Endothelial cell of umbilical vein (primary cell): ENCODE measurements at places on chromosomes 6 and 20. TPM values are rescaled to one million over a fixed set of nuclear protein-coding genes. Genes with fewer than 3 reads are reported as not detected.

- no peak for DNase-seq
- H3K27me3 ChIP-seq = peaks cover 28% of the 10 kb centered on the region
- H3K27ac ChIP-seq = no peak overlapping the region
- no peaks in the 10 kb centered on the region for H3K36me3 ChIP-seq
- H3K4me3 ChIP-seq = peak overlapping the region; percentile 37
- no peaks in the 10 kb centered on the region for H3K4me1 ChIP-seq
Observed at GRCh38 chr20:31861135-31861384, 9.3 kb downstream of the DUSP15 start.

DNA sequence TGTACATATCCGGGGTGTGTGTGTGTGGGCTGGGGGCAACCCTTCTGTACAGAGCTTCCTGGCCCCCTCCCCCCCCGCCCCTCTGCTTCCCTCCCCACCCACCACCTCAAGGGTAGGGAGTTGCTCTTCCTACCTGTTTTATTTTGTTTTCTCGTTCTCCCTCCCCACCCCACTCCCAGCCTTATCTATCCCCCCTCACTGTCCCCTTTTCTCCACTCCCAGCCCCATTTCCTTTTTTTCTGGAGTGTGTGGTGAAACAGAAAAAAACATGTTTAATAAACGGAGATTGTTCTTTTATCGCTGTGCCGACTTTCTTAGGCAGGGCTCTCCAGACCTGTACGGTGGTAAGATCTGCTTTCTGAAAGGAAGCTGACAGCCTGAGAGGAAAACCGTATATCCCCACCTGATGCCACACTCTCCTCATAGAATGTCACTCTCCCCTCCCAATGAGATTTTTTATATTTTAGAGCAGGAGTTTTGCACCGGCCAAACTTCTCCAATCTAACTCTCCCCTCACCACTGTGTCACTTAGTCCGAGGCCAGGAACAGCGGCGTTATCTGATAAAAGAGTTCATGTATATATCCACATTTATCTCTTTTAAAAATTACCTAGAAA, 875 bp upstream of the ZBTB9 start:
- no peak for DNase-seq
- H3K4me3 ChIP-seq = peak overlapping the region; percentile 71
- H3K4me1 ChIP-seq = peaks cover 3% of the 10 kb centered on the region

DNA sequence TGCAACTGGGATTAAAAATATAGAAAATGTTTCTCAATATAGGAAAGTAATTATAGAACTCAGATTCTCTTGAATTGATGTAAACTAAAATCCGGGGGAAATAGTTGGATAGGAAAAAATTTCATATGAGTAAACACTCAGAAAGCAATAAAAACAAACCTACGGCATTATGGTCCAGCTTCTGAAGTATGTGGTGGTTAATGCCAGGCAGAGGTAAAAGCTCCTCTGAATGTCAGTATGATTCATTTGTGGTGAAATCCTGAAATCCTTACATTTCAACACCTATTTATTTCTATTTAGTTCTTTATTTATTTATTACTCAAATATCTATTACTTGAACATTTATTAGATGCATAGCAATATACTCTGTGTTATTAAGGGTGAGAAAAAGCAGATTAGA, 145.1 kb downstream of the RIMS1 start:
- H3K27me3 ChIP-seq = no peaks in the 10 kb centered on the region
- no peaks in the 10 kb centered on the region for H3K36me3 ChIP-seq
- H3K4me1 ChIP-seq = no peaks in the 10 kb centered on the region
- no peak overlapping the region for H3K4me3 ChIP-seq
- DNase-seq = no peak
- H3K27ac ChIP-seq = no peak overlapping the region

DNA sequence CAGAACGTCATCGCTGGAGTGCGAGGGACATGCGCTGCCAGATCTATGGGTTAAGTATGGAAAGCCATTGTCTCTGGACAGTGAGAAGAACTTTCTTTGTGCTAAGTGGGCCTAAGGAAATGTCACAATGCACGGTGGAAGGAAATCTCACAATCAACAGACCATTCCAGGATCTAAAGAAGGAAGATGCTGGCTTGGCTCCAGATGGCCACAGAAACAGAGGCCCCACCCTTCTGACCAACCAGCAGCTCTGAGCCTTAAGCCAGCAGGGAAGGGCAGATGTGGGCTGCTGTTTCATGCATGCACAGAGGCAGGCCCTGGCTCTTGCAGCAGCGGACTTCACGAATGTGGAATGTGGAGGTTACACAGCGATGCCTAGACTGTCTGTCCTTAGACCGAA, 156.3 kb downstream of the SOBP start:
- no peaks in the 10 kb centered on the region for H3K27me3 ChIP-seq
- H3K4me3 ChIP-seq = no peak overlapping the region
- peaks cover 12% of the 10 kb centered on the region for H3K4me1 ChIP-seq
- H3K27ac ChIP-seq = no peak overlapping the region

- no peaks in the 10 kb centered on the region for H3K36me3 ChIP-seq
- H3K27ac ChIP-seq = no peak overlapping the region
- peak; percentile 62 for DNase-seq
- no peak overlapping the region for H3K4me3 ChIP-seq
- H3K27me3 ChIP-seq = no peaks in the 10 kb centered on the region
Observed at GRCh38 chr6:128275030-128275429, 245.4 kb downstream of the PTPRK start.

GRCh38 chr6:36594816-36595643, 868 bp downstream of the SRSF3 start:
- peaks cover 23% of the 10 kb centered on the region for H3K36me3 ChIP-seq
- H3K27me3 ChIP-seq = no peaks in the 10 kb centered on the region
- H3K4me1 ChIP-seq = peaks cover 31% of the 10 kb centered on the region

DNA sequence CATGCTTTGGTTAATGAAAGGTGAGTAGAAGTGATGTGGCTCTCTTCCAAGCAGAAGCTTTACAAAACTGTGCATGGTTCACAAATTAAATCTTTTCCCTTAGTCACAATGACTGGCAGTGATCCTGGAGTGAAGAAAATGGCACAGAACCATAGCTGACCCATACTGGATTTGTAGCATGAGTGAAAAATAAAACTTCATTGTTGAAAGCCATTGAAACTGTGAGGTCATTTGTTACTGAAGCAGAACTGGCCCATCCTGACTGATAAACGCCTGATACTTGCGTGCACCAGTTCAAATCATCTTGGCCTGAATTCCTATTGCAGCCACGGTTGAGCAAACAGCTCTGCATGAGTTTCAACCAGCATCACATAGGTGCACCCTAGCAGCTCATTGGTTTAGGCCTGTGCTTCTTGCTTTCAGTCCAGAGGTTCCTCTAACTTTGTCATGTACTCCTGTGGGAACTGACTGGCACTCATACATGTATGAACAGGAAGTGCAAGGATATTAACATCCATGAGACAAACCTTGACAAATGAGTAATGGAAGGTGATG, 40.5 kb downstream of the SAMD5 start:
- H3K36me3 ChIP-seq = no peaks in the 10 kb centered on the region
- H3K27me3 ChIP-seq = no peaks in the 10 kb centered on the region
- no peak overlapping the region for H3K4me3 ChIP-seq
- no peak for DNase-seq

The HLA-DPA1 gene
- total RNA-seq = 11.4 TPM in 1 of 2 replicates, not detected in the other

The EPHA7 gene
- 0.09 TPM in 1 of 2 replicates, not detected in the other for total RNA-seq

The TIAM2 gene
- total RNA-seq = 13.5 and 18.5 TPM in 2 replicates

The CD2AP gene
- 37.3 and 39.8 TPM in 2 replicates for total RNA-seq

The SLC4A11 gene
- total RNA-seq = 10.2 and 15.5 TPM in 2 replicates
